ENCODE measurements at places on chromosomes 16 and 17. TPM values are rescaled to one million over a fixed set of nuclear protein-coding genes. Genes with fewer than 3 reads are reported as not detected.

GRCh38 chr17:44589316-44590071, 32.2 kb downstream of the FZD2 start:
- DNase-seq = no peak

DNA sequence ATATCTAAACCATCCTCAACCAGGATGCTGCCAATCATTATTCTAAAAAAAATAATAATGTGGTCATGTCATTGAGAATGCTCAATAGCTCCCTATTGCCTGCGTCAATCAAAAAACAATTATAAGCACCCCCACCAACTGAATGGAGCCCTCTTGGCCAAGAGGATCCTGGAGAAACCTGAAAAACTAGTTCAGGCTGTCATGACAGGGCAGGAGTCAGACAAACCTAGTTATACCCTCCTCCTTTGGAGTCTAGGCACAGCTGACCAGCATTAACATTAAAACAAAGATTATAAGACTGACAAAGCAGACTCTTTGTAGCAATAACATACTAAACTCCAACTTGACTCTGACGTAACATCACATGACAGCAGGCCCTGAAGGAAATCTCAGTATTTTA, 119.2 kb upstream of the CCL2 start:
- DNase-seq = no peak

DNA sequence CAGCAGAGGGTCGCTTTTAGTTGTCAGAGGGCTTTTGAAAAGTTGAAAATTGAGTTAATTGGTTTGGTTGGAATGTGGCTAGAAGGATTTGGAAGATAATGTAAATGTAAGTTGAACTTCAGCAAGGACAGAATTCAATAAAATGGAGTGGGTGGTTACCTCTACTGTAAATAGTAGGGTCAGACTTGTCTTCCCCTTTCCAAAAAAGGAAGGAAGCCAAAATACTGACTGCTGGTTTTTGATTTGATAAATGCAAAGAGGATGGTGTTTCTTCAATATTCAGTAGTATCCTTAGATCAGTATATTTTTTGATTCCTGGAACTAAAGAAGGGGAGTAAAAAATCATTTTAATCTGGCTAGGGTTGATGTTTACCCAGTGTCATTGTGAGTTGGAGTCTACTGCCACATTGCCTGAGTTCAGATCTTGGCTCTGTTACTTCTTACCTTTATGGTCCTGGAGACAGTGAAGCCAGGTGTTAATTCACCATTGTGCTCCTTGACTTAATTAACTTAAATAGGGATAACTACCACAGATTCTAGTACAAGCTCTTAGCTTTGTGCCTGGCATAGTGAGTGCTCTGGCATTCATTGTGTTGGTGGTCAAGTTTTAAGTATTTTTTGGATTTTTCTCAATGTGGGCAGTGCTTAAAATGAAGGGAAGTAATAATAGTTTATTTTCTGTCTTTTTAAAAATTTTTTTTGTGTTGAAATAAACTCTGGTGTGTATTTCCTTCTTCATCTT, 4.4 kb downstream of the HAPSTR1 start:
- no peak for DNase-seq

GRCh38 chr17:50928646-50929045, 62.5 kb upstream of the TOB1 start:
- no peak for DNase-seq

The SPG7 gene
- 77.4 TPM for total RNA-seq

The HLF gene
- 0.81 TPM for total RNA-seq

The TOX3 gene
- not detected for total RNA-seq

Measured in CD8-positive, alpha-beta memory T cell (primary cell).